ENCODE measurements at places on chromosomes 12 and 14.

GRCh38 chr14:76727901-76728300 is 33.4 kb upstream of the VASH1 start:
- DNase-seq: no peak

DNA sequence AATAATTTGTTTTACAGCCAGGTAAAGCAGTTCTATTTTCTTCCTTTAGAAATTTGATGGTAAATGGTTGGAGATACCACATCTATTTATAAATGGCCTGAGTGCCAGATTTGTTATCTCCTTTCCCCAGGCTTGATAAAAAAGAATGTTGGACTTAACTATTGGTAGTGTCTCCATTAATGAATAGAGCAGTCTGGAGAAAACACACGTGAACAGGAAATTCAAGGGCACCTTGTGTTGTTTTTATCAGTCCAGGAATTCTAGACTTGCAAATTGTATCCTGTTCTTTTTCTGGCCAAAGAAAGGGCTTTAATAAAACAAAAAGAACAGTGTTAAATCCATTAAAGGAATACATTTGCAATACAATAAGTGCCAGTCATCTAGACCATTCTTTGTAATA is 40.8 kb upstream of the BMAL2 start:
- no peak for DNase-seq

DNA sequence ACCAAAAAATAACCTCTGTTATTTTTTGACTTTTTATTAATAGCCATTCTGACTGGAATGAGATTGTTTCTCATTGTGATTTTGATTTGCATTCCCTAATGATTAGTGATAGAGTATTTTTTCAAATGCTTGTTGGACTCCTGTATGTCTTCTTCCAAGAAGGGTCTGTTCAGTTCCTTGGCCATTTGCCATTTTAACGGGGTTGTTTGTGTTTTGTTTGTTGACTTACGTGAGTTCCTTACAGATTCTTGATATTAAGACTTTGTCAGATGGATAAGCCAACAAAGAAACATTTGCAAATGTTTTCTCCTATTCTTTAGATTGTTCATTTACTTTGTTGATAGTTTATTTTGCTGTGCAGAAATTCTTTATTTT is 651.6 kb upstream of the LRFN5 start:
- DNase-seq: no peak

GRCh38 chr14:55545779-55546178 is 34.2 kb upstream of the KTN1 start:
- no peak for DNase-seq

GRCh38 chr12:69931569-69931968 is 106.5 kb downstream of the MYRFL start:
- DNase-seq: no peak

Measured in kidney capillary endothelial cell (primary cell).